Islet precursor cell (in vitro differentiated cells): ENCODE measurements at places on chromosomes 3 and 15.

GRCh38 chr3:187150599-187150998, 11.3 kb upstream of the RPL39L start:
- DNase-seq: no peak

GRCh38 chr3:140629357-140630137, 48.3 kb upstream of the TRIM42 start:
- peak; percentile 43 for DNase-seq

DNA sequence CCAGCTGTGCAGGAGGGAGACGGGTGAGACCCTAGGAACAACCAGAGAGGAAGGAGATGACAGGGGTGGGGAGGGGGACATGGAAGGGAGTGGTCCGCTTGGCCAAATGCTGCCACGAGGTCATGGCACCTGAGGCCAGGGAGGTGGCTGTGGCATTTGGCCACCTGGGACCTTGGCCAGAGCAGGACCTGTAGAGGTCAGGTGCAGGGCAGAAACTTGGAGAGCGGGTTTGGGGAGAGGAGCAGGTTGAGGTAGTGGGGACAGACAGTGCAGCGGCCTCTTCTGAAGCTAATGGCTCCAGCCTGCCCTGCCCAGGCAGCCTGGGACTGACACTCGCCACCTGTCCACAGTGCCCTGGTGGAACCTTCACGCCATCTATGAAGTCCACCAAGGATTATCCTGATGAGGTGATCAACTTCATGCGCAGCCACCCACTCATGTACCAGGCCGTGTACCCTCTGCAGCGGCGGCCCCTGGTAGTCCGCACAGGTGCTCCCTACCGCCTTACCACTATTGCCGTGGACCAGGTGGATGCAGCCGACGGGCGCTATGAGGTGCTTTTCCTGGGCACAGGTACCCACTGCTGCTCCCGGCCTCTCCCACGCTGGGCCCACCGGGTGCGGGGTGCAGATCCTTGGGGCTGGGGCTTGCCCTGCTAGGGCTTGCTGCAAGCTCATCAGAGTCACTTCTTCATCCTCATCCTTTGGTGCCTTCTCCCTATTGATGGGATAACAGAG, 7.0 kb upstream of the GNAT1 start:
- no peak for DNase-seq

GRCh38 chr15:78327466-78327865, 12.7 kb upstream of the CRABP1 start:
- DNase-seq: no peak

DNA sequence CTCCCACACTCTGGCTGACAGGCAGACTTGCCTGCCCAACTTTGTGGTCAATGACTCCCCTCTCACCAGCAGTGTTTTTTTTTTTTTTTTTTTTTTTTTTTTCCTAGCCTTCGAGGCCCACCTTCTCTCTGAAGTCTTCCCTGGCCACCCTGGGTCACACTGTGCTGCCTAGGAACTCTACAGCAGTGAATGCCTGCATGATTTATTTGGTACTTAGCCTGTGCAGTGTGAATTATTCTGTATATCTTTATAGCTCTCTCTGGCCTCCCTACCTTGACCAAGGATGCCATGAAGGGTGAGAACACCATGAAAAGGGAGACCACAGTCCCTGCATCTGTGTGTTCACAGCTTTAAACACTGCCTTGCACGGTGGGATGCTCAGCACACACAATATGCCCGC, 141.6 kb downstream of the CLSTN2 start:
- no peak for DNase-seq
